ENCODE measurements at places on chromosomes 16 and 17.

- no peak for DNase-seq
These were observed at the start of gene MIF4GD for GRCh38 chr17:75270966-75271232. Gene MIF4GD (minus strand): TSS chr17:75271231. CDS start chr17:75270195, 1,036 bp downstream.

DNA sequence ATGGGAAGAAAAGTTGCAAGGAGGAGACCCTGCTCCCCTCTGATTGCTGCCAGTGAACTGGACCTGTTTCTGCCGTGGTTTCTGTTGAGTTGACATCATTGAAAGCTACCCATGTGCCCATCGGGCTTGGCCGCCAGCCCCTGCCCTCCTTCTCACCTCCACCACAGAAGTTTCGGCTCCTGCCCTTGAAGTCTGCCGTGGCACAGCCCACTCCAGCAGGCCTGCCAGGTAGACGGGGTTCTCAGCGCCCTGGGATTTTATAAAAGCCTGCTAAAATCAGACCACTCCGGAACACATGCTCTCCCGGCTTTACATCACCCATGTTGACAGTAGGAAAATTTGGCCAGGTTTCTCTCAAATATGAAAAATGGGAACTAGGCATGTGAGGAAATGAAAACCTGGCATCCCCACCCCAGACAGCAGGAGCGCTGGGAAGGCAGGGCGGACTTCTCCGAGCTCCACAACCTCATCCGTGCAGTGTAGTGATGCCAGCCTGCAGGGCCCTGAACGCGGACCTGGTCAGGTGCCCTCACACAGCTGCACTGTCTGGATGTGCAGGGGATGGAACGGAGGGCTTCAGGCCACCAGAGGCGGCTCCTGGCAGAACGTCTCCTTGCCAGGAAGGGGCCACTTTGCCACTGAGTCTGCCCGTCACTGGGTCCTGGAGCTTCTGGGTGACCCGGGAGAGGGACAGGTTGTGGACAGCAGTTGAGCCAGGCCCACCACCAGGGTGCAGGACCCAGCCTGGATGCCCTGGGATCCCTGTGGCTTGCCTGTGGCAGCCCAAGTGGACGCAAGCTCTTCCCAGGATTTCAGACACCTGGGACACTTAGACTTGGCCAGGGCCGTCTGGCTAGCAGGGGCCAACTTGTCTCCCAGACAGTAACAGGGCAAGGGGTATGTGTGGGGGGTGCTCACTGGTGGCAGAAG is 6.9 kb upstream of the GSE1 start:
- DNase-seq = no peak

DNA sequence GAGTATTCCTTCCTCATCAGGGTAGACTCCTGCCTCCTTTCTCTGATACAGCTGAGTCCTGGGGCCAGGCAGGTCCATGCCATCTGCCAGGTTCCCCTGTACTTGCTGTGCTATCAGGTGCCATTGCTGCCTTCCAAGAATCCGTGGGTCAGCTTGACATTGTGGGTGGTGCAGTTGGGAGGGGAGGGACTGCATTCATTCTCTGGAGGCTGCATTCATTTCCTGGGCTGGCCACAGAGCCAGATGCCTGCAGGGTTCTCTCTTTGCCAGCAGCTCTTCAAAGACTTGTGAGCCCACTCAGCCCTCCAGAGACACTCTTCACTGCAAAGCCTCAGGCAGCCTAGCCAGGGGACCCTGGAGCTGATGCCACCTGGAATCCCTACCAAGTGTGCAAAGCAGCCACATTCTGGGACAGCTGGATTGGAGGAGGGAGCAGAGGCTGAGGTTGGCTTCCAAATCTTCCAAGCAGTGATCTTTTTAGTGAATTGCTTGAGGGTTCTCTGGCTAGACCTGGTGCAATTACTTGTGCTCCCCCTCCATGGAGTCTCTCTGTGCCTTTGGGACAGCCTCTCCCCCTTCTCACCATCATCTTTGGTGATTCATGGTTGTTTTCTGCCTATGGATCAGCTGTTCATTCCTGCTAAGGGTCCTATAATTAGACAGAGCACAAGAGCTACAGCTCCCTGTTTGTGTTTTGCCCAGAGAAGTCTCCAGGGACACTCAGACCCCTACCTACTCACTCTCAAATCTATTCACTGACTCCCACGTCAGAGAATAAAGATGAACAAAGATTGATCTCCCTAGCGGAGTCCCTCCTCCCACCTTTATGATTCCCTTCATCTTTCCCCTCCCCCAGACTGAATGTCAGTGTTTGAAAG is 20.9 kb downstream of the ANKFN1 start:
- no peak for DNase-seq

- peak; percentile 33 for DNase-seq
These were observed 23.3 kb downstream of the TBCD start for GRCh38 chr17:82775001-82775823.

- DNase-seq = no peak
These were observed 82.8 kb upstream of the NOG start for GRCh38 chr17:56510554-56511342.

DNA sequence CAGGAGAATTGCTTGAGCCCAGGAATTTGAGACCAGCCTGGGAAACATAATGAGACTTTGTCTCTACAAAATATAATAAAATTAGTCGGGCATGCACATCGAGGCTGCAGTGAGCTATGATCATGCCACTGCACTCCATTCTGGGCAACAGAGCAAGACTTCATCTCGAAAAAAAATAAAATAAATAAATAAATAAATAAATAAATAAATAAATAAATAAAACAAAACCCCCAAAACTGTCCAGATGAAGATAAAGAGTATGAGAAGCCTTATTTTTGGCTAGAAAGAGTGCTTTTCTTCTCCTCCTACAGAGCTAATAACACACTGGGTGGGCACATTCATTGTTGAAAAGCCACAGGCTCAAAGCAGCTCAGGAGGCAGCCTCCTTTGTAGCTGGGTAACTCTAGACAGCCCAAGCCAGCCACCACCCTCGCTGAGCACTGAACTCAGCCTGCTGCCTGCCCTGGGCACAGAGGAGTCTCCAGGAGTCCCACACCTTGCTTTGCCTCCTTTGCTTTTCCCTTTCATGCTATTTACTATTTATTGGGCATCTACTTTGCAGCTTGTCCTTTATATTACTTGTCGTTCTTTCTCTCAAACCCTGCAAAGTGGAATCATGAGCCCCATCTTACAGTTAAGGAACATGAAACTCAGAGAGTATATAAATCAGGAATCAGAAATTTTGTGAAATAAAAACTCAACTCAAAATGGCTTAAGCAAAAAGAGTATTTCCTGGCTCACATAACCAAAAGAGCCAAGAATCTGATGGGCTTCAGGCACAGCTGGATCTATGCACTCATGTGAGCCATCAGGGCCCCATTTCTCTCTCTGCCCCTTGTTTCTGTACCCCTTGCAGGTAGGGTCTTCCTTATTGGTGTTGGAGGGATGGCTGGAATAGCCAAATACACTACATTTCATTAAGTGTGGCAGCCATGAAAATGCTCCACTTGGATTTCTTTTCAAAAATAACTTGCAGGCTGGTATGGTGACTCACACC is 18.1 kb upstream of the C16orf87 start:
- no peak for DNase-seq

DNA sequence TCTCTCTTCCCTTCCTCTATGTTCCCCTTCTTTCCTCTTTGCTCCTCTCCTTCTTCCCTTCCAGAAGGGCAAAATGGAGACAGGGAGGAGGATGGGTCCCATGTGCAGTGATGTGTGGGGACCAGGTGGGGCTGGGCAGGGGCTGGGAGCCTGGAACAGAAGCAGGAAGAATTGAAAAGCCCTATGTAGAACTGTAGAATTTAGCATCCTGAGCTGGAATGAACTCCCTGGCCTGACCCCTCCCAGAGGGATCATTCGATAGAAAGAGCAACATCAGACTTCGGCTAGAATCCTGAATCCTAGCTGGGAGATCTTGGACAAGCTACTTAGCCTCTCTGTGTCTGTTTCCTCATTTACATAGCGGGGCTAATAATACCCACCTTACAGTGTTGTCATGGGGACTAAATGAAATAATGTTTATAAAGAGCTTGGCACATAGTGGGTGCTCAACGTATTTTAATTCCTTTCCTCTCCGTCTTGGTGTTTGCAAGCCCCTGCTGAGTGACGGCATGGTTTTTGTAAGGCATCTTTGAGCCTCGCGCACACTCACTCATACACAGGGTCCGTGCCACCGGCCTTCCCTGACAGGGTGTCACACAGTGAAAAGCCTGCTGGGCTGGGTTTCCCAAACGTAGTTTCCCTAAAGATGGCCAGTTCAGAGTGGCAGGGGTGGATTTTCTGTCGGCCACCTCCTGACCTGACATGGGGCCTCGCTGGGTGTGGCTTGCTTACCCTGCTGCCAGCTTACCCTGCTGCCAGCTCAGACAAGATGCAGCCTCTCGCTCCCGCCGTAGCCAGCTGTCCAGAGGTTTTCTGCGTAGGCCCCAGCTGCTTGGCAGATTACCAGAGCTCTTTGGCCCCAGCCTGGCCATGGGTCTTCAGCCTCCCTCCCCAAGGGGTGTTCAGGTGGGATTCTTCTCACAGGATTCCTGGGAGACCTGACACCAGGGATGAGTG is 6.1 kb upstream of the ARHGAP23 start:
- DNase-seq = no peak

GRCh38 chr17:2862197-2862596 is 66.0 kb downstream of the RAP1GAP2 start:
- no peak for DNase-seq

- DNase-seq = no peak
These were observed 36.1 kb downstream of the GINS2 start for GRCh38 chr16:85652431-85653221.

DNA sequence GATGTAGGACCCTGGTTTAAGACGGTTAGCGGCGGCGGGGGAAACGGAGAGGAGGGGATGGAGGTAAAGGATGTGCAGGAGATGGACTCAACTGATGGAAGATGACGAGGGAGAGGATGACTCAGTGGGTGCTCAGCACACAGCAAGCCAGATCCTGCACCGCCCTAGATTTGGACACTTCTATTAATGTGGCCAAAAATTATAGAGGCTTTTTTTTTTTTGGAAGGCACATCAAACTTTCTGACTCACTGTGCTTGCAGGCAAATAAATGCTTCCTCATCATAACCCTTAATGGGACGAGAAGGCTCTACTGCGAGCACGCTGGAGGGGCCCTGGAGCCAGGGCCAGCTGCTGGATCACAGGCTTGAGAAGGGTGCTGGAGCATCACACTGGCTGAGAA is 36.0 kb downstream of the RTN4RL1 start:
- DNase-seq = no peak

GRCh38 chr16:70364399-70364798 is 17.7 kb downstream of the DDX19A start:
- no peak for DNase-seq

- DNase-seq = no peak
These were observed 59.2 kb upstream of the TOB1 start for GRCh38 chr17:50925296-50925891.

GRCh38 chr17:74070374-74070773 is 133.1 kb upstream of the RPL38 start:
- DNase-seq = no peak

DNA sequence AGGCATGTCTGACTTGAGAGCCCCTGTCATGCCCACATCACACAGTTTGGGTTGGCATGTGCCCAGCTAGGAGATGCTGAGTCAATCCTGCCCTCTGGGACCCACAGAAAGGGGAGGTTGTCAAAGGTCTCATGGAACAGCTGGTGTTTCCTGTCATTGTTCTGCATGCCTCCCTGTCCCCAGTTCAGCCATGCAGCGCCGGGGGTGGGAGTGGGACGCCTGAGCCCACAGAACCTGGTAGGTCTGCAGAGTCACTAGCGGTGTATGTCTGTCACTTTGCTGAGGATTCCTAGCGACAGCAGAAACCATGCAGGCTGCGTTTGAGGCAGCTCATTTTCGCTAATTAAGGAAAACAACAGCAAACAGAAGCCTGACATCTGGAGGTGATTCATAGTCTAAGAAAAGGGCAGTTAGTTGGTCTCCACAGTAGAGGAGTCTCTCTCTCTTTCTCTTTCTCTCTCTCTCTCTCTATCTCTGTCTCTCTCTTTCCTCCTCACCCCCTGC is 19.6 kb upstream of the CCL1 start:
- DNase-seq = peak; percentile 37

DNA sequence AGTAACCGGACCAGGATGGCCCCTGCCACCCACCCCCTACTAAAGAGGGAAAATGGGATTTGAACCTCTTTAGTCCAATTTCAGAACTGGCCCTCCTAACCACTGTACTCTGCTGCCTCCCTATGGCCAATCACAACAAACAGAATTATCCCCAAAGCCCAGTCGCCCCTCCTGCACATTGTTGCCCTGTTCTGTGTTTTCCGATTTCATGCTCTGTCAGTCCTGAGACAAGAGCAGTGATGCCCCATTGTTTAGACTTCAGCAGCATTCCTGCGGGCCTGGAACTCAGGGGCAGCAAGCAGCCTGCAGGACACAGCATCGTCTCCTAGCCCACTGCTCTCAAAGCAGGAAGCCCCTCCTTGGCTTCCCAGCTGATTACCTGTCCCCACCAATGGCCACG is 20.5 kb upstream of the KLHL11 start:
- DNase-seq = no peak

GRCh38 chr17:34616148-34616547 is 36.8 kb downstream of the TMEM132E start:
- no peak for DNase-seq

DNA sequence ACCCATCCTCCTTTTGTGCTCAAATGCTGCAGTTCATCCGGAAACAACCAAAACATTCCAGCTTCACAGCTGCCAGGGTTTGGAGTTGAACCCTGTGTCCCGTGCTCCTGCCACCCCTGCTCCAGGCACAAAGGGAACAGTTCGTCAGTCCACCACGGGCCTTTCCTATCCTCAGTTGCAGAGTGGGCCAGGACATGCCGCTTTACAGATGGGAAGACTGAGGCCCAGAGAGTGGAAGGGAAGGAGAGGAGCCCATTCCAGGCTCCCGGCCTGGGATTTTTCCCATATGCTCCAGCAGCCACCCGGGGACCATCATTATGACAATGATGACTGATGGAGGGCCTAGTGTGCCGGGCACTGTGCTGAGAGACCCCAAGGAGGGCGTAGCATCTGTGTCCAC is 27.6 kb downstream of the RAI1 start:
- no peak for DNase-seq

GRCh38 chr16:13150181-13150885 is 248.9 kb downstream of the SHISA9 start:
- no peak for DNase-seq

- peak; percentile 66 for DNase-seq
These were observed 5.8 kb upstream of the UNK start for GRCh38 chr17:75778861-75779249.

GRCh38 chr16:48912360-48912759 is 302.4 kb upstream of the N4BP1 start:
- no peak for DNase-seq

GRCh38 chr17:33674685-33675084 is 381.6 kb upstream of the ASIC2 start:
- peak; percentile 19 for DNase-seq

- DNase-seq = no peak
These were observed 418.0 kb downstream of the CA10 start for GRCh38 chr17:51740531-51740930.
